ENCODE measurements at places on chromosomes 1 and 21.

- DNase-seq: peak; percentile 28
These were observed 49.7 kb downstream of the RASSF5 start for GRCh38 chr1:206556750-206557635.

DNA sequence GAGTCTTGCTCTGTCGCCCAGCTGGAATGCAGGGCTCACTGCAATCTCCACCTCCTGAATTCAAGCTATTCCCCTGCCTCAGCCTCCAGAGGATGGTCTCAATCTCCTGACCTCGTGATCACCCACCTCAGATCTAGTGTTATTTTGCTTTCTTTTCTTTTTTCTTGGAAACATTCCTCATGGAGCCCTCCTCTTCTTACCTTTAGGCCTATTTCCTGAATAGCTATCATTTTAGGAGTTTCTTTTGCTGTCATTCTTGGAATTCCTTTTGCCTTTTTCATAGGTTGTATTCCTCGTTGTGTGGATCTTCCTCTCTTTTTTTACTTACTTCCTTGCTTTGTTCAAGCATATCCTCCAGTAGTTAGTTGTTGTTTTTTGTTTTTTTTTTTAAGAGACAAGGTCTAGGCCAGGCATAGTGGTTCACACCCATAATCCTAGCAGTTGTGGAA is 173.8 kb downstream of the RASAL2 start:
- DNase-seq: no peak

DNA sequence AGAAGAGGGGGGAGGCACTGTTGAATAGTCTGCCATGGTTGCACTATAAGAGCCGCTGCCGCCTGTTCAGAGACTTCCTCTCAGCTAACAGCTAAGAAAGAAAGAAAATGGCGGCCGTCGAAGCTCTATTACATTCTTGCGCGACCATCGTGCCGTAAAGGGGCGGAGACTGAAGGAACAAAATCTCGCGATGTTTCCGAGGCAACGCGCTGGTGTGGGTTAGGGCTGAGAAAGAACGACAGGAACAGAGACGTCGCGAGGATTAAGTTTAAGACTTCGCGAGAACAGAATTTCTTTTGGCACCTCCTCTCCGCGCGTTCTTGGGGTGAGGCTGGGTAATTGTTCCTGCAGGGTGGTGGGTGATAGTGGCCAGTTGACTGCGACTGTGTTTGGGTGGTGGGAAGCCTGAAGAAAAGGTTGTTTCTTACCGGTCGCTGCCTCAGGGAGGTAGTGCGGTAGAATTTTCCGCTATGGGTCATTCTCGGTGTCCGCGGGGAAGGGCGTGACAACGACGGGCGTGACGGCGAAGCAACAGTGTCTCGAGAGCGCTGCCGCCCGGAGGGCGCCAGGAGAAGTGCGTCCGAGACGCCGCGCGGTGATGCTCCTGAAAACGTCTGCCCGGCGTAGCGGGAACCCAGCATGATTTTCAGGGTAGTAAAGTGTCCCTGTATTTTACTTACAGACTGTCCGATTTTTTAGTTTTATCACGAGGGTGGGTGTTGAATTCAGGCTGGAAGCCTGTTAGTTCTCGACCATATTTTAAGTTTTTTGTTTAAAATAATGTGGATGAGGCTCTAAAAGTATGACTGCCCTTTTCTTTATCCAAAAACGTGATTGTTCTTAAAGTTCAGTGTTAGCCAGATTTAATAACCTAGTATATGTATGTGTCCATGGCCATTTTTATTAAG is at the start of gene FUBP1:
FUBP1 (minus strand) TSS at position 104 of the 908 bp plus-strand sequence; CDS start at position 36, 68 bp downstream.
- DNase-seq: peak; percentile 97

- no peak for DNase-seq
These were observed 260.7 kb upstream of the BRINP3 start for GRCh38 chr1:190738317-190738716.

DNA sequence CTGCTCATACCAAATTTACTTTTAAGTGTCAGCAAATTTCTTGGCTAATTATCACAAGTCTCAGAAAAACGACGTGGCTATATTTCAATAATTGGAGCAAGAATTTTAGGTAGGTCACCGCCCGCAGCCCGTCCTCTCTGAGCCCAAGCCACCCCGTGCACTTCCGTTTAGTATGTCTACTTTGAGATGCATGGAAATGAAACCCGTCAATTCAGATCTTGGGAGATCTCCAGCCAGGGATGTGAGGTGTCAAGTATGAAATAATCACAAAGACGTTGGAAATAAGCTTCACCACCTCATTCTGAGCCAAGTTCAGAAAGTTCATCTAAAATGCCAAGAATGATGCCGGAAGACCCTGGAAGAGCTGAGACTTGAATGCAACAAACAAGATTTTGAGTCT is 132.6 kb upstream of the IRF2BP2 start:
- DNase-seq: no peak

GRCh38 chr1:234920136-234920842 is 208.3 kb downstream of the TOMM20 start:
- no peak for DNase-seq

GRCh38 chr1:179126338-179127060 is 44.6 kb downstream of the TOR3A start:
- no peak for DNase-seq

GRCh38 chr1:222991177-222991576 is 151.9 kb downstream of the TLR5 start:
- DNase-seq: no peak

DNA sequence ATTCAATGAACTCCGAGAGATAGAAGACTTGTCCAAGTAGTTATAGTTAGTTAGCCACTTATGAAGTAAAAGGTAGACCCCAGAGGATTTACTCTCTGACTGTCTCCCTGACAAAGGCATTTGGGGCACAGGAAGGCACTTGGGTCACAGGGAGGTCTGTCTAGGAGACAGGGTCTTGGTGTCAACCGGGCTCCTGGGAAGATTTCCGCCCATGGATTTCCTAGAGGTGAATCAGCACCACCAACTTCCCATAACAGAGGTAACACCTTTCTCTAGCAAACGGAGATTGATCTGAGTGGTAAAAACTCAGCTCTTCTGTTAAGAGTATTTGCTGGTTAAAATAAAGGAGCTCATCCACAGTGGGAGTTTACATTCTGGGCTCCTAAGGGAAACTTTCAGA is 16.4 kb downstream of the CCN1 start:
- no peak for DNase-seq

- DNase-seq: peak; percentile 46
These were observed 8.8 kb downstream of the KCND3 start for GRCh38 chr1:111980686-111981085.
